ENCODE measurements at places on chromosomes 12 and 14.

DNA sequence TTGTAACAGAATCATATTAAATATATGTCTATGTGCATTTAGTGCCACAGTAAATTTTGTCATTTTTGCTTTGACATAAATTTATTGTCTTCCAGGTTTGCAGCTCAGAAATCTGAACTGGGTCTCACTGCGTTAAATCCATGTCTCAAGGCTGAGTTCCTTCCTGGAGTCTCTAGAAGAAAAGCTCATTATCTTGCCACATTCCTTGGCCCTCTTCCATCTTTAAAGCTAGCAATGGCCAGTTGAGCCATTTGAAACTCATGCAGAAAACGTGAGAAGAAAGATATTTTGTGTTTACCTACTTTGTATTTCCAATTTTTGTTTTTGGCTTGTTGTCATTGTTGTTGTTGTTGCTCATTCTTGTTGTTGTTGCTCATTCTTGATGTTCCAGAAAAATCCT, 10.7 kb downstream of the PRH1 start:
- DNase-seq = no peak

DNA sequence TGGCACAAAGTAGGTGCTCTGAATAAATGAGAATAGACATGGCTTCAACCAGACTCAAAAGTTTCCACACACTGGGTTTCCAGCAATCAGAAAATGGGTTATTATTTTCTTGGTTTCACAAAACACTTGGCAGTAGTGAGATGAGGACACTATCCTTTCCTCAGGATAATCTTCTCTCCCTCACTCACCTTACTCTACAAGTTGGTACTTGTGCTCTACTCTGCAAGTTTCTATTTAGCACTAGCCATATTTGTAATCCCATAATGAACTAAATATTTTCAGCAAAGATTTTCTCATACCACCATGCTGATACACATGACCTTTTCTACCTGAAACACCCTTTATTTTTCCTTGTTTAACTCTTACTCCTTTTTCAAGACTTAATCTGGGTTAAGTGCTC, 137.7 kb downstream of the FOXA1 start:
- no peak for DNase-seq

- no peak for DNase-seq
Measured at GRCh38 chr12:13316587-13317246, 120.2 kb downstream of the EMP1 start.

DNA sequence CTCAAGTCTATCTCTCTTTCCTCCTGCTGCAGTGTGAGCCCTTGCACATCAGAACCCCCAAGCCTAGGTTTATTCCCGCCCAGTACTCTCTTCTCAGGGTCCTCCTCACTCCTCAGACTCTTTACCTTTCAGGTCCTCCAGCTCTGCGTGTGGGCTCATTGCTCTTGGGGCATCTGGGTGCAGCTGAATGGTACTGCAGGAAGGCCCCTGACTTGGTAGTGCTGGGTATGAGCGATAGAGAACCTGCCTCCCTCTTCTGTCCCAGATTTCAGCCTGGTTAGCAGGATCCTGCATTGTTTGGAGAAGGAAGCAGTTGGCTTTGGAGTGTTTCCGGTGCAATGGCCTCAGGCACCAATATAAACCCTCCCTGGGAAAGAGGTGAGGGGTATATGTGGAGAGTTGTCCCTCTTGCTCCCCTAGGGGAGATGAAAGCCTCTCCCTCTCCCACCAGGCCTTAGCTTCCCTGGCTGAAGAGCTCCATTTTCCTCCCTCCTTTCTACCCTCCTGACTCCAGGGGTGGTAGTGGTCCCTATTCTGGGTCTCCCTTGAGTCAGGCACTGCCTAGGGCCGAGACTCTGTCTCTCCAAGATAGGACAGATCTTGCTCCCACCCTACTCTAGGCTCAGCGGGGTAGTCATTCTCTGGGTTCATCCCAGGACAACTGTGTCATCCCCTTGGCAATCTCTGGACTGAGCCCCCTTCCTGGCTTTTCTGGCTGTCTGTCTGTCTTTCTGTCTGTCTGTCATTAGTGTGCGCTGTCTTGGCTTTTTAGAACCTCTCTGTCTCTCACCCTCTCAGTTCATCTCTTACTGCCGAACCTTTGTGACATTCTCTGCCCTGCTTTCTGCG, 3.8 kb downstream of the LRP1 start:
- no peak for DNase-seq

DNA sequence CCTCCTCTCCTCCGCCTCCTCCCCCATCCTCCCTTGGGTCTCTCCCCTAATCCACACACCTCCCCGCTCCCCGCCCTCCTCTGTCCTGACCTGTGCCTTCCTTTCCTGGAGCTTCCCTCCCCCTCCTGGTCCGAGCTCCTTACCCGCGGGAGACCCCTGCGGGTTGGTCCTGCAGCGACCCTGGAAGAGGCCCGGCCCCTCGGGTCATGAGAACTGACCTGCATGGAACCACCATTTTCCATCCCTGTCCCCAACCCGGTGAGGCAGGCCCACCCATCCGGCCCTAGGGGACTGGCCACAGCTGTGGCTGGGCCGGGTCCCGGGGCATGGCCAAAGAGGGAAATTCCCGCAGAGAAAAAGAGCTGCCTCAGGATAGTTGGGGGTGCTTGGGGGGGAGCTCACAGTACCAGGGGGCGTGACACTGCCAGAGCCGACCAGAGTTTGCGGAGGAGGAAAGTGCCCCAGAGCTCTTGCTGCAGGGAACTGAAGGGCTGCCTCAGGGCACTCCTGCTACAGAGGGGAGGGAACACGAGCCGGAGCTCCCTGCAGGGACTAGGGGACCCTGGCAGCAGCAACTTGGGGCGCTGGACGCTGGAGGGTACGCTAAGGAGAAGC, 613 bp downstream of the ARHGEF40 start:
- DNase-seq = no peak

DNA sequence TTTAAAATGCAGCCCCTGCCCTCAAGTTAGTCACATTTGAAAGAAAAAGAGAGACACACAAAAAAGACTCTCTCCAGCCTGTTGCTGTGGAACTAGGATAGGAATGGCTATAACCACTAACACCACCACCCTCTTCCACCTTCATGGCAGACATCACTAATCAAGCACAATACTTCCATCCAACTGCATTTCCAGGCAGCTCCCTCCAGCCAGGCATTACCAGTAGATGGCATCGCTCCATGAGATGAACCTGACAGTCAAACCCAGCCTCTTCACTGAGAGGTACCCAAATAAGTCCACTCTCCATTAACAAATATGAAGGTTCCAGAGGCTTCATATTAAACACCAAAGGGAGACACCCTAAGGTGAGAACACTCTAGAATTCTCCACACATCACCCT, 24.4 kb downstream of the SLC8B1 start:
- no peak for DNase-seq

DNA sequence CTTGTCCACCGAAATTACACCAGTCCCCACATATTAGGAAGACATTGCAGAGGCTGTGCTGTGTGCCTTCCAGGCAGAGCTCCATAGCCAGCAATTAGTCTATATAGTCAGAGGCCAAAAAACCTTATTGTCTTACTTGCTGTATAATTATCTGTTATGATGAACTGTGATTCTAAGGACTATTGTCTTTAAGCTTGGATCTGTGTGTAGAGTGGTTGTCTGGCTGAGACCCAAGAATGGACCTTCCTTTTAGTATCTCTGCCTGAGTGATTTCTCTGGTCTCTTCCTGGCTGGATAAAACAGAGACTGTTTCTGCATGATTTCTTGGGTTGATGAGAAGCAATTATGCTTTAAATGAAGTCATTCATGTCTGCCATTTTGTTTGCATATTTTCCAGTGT, 465.3 kb downstream of the PRKD1 start:
- no peak for DNase-seq

- DNase-seq = no peak
Measured at GRCh38 chr12:106892075-106892474, 63.6 kb upstream of the TMEM263 start.

- no peak for DNase-seq
Measured at GRCh38 chr12:40375076-40375475, 150.3 kb downstream of the LRRK2 start.

DNA sequence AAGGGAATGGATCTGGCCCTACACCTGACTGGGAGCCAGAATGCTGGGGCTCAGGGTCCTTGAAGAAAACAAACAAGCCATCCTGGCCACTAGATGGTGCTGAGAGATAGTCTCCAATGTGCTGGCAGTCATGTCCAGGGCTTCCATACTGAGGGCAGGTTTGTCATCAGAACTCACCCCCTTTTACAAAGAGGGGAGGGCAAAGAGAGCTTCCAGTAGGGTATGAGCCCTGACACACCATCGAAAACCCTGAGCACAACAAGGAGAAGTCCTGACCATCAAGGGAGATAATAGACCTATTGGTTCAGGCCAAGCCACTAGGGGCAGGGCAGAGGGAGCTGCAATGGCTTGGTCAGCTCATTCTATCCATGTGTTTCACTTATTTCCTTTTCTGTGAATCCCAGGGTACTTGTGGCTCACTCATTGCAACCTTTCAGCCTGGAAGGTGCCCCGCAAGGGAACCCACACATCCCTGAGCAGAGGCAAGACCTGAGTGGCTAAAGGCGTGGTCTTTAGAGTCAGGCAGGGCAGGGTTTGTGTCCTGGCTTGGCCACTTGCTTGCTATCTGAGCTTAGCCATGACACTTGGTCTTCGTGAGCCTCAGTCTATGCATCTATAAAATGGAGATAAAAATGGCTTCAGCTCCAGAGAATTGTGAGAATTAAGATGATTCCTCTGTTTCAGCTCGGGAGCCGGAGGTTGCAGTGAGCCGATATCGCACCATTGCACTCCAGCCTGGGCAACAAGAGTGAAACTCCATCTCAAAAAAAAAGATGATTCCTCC, 6.2 kb upstream of the PLEKHH1 start:
- no peak for DNase-seq

DNA sequence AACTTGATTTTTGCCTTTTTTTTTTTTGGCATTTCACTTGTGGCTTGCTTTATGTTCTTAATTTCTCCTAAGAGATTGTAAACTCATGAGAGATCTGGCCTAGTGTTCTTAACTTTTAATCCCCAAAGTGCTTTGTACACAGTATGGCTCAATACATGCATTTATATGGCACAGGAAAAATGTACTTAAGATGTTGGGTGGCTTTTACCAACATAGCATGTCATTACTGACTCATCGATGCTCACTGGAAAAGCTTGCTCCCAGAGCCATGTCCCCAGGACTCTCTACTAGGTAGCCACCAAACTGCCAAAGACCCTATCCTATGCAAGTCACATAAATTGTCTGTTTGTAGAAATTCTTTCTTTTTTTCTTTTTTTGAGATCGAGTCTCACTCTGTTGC, 13.1 kb upstream of the SMCO3 start:
- no peak for DNase-seq

- no peak for DNase-seq
Measured at GRCh38 chr14:88504602-88505001, 50.2 kb downstream of the PTPN21 start.

DNA sequence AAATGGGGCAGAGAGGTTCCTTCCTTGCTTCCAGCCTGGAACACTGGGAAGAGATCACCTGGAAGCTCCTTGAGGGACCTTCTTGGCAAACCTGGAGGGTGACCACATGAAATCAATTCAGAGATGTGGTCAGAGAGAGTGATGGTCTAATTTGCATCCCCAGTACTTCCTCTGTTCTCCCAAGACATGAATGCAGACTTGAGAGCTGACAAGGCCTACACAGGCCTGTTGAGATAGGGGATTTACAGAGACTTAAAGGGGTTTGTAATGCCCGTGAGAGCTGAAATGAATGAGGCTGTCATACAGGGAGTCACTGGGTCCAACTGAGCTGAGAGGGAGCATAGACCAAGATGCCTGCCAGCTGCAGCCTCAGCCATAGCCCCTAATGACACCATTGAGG, 45.1 kb downstream of the TMX1 start:
- DNase-seq = no peak

DNA sequence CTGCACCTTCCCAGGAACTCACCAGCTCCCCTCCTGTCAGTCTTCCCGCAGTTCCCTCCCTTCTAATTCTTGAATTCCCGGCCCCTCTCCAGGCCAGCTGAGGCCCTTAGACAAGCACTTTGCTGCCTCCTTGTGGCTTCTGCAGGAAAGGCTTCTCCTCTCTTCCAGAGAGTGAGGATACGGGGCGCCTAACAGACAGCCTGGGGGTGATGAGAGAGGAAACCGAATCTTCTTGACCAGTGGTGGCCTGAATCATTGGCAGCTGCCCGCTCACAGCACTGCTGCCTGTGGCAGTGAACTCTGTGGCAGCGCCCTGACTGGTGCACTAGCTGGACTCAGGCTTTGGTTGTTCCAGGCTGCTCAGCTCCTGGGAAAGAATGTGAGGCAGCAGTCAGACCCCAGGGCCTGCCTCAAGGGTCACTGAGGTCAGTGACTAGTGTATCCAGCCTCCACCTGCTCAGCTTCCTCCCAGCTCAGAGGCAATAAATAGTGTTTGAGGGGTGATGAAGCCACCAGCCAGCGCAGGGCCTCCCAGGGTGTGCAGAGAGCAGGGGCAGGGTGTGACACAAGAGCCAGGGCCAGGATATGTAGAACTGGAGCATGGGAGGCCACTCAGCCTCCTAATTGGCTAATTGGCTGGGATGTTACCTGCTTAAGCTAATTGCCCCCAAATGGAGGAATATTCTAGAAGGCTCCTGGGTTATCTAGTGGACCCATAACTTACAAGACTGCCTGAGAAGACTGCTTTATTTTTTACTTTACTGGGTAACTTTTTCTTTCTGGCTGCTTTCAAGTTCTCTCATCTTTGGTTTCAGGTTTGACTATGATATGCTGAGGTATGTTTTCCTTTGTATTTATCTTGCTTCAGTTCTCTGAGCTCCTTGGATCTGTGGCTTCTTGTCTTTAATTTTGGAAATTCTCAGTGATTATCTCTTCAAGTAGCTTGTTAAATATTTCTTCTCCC, 12.9 kb upstream of the MCRS1 start:
- DNase-seq = peak; percentile 79

GRCh38 chr14:95402578-95402977, 82.9 kb upstream of the CLMN start:
- DNase-seq = no peak

GRCh38 chr14:61678975-61679374, 16.3 kb upstream of the HIF1A start:
- no peak for DNase-seq

DNA sequence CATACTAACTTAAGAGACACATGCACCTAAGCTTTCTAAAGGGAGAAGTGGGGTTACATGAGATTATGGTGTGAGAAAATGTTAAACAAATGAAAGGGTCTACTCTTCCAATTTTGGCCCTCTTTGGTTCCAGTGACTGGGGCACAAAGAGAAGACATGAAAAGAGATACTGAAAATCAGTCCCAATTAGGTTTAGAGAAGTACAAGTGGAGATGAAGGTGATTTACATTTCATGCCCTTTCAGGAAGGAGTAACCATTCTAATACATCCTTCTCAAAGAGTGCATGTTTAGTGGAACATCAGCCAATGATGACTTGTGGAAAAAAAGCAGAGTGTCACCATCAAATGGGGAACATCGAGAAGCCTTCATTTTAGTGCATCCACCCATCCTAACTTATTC, 14.4 kb downstream of the MGP start:
- DNase-seq = no peak
